ENCODE measurements at places on chromosomes 12 and 14.

DNA sequence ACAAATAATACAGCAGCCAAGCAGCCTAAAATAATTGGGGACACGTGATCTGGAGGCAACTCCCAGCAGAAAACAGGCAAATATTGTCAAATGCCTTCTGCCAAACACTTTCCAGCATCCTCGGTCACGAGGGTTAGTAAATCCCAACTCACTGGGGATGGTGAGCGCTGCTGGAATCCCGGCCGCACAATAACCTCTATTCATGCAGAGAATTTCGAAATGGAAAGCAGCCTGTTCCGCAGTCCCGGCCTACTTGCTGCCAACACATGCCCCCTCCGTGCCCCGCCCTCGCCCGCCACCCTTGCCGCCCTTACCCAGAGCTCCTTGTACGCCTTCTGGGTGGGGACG, 62.2 kb downstream of the RFX4 start:
- DNase-seq = no peak

- DNase-seq = no peak
These were observed 5.6 kb downstream of the HOXC13 start for GRCh38 chr12:53944209-53944608.

DNA sequence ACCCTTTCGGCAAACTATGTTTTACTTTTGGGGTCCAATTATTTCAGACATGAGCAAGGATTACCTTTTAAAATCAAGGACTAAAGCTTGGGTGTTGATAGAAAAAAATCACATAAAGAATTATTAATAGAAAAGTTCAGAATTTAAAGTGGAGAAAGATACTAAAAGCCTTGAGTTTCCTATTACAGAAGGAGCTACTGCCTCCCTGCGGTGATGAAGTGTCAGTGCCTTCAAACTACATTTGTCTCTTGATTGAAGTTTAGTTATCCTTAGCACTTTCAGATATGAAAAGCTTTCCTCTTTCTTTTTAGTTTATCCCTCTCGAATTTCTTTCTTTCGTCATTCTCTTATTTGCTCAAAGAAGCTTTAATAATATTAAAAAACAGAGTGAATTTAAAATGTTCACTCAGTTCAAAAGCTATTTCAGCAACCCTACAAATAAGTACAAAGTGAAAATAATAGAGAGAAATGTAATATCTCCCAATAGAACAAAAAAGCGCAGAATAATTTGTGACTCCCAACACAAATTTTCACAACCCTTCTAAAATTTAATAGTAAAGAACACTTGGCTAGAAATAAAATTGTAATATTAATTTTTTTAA, 87.6 kb downstream of the SEC23A start:
- DNase-seq = peak; percentile 4

GRCh38 chr14:76844223-76844622, 18.0 kb downstream of the LRRC74A start:
- no peak for DNase-seq

DNA sequence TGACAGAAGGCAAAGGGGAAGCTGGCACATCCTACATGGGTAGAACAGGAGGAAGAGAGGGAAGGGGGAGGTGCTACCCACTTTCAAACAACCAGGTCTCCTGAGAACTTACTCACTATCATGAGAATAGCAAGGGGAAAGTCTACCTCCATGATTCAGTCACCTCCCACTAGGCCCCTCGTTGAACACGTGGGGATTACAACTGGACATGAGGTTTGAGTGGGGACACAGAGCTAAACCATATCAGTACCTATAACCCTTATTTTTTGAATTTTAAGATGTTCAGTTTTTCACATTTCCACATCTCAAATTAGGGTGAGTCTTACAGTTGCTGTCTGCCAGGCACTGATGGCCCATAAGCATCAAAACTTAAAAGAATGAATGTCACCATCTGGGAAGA, 80.2 kb upstream of the ST8SIA1 start:
- no peak for DNase-seq

GRCh38 chr12:132639956-132640520, 21.5 kb downstream of the P2RX2 start:
- no peak for DNase-seq

DNA sequence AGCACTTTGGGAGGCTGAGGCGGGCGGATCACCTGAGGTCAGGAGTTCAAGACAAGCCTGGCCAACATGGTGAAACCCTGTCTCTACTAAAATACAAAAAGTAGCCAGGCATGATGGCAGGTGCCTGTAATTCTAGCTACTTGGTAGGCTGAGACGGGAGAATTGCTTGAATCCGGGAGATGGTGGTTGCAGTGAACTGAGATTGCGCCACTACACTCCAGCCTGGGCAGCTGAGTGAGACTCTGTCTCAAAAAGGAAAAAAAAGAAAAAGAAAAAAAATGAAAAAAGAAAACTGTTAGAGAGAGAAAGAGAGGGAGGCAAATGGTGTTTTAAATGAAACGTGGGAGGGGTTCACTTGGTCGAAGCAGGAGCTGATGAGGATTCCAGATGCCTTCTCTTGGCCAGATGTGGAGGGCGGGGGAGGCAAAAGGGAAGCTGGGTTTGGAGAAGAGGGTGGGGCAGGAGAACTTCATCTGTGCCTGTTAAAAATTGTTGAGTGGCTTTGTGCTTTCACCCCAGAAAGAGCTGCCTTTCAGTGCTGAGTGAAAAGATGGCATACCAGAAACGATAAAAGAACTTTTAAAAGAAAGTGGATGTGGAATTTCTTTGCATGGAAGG, 1.1 kb downstream of the EMP1 start:
- no peak for DNase-seq

- DNase-seq = no peak
These were observed 10.9 kb downstream of the C12orf43 start for GRCh38 chr12:121005346-121005815.

GRCh38 chr14:96268431-96269358, 12.7 kb downstream of the BDKRB1 start:
- DNase-seq = peak; percentile 86

GRCh38 chr12:47082796-47083621, 3.2 kb upstream of the AMIGO2 start:
- peak; percentile 95 for DNase-seq

GRCh38 chr12:119772431-119772830, 104.5 kb downstream of the PRKAB1 start:
- peak; percentile 8 for DNase-seq

GRCh38 chr14:91158091-91158790, 44.4 kb downstream of the DGLUCY start:
- DNase-seq = no peak

DNA sequence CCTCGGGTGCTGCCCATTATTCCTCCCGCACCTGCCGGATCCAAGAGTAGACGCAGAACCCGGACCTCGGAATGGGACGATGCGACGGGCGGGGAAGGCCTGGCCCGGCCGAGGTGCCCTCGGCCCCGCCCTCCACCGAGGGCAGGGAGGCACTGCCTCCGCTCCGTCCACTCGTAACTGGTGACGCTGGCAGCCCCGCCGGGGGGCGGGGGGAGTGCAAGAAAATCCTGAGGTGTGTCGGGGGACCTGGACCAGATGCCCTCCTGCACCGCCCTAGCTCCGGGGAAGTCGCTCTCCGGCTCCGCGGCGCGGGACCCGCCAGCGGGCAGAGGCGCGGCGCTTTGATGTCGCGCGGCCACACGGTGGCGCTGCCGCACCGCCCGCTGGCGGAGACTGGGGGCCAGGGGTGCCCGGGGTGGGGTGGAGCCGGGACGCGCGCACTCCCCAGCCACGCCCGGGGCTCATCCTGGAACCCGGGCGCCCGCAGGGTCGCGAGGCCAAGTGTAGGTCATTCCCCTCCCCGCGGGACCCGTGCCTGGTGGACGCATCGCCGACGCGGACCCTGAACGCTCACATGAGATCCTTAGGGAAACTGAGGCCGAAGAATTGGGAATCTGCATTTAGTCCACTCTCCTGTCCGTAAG, 202.8 kb downstream of the TTC8 start:
- DNase-seq = no peak

- peak; percentile 7 for DNase-seq
These were observed 400.9 kb downstream of the SNAPC1 start for GRCh38 chr14:62162998-62163589.

- DNase-seq = no peak
These were observed 281.0 kb upstream of the CRY1 start for GRCh38 chr12:107374161-107374840.

Data from AG09309 (cell line).